ENCODE measurements at places on chromosomes 1 and 21. TPM values are rescaled to one million over a fixed set of nuclear protein-coding genes. Genes with fewer than 3 reads are reported as not detected.

The LIN28A gene
- not detected for total RNA-seq

The KCNN3 gene
- 1.4 TPM for total RNA-seq

The MX2 gene
- total RNA-seq, result 0.59 TPM

The RNU1-2 gene
- under 0.01 TPM for total RNA-seq

The UBE2U gene
- total RNA-seq, result not detected

The C1orf105 gene
- total RNA-seq, result not detected

The CD247 gene
- total RNA-seq, result 0.88 TPM

The TRAF3IP3 gene
- total RNA-seq, result not detected

The SYDE2 gene
- 4.0 TPM for total RNA-seq

The TCHHL1 gene
- not detected for total RNA-seq

The ZSWIM5 gene
- total RNA-seq, result 0.46 TPM

The NMNAT2 gene
- 0.14 TPM for total RNA-seq

The LGR6 gene
- total RNA-seq, result not detected

The OR2T35 gene
- total RNA-seq, result not detected

The SYT14 gene
- 0.14 TPM for total RNA-seq

The DNALI1 gene
- 2.0 TPM for total RNA-seq

The WRAP73 gene
- total RNA-seq, result 25.5 TPM

The KLHL20 gene
- 34.1 TPM for total RNA-seq

The KRTAP10-3 gene
- not detected for total RNA-seq

The MRPS15 gene
- 102 TPM for total RNA-seq

The LRRC53 gene
- not detected for total RNA-seq

The TRAPPC10 gene
- 23.0 TPM for total RNA-seq

The FMN2 gene
- not detected for total RNA-seq

The OR2L13 gene
- total RNA-seq, result not detected

The HTR1D gene
- 0.42 TPM for total RNA-seq

The HTR6 gene
- not detected for total RNA-seq

The NHLH1 gene
- total RNA-seq, result under 0.01 TPM

The AQP10 gene
- total RNA-seq, result 0.13 TPM

The SH2D2A gene
- total RNA-seq, result 0.20 TPM

The RBM34 gene
- 57.3 TPM for total RNA-seq

The CRP gene
- total RNA-seq, result not detected

The GPA33 gene
- total RNA-seq, result not detected

The SOX13 gene
- 9.1 TPM for total RNA-seq

The GUCA2A gene
- total RNA-seq, result not detected

The LCK gene
- 0.26 TPM for total RNA-seq

The C1QA gene
- not detected for total RNA-seq

The F3 gene
- 2.0 TPM for total RNA-seq

The CLCA4 gene
- total RNA-seq, result not detected

The BOLA1 gene
- 12.0 TPM for total RNA-seq

The AKT3 gene
- total RNA-seq, result 76.5 TPM

The PLEKHA6 gene
- total RNA-seq, result 6.8 TPM

The SMIM12 gene
- 51.8 TPM for total RNA-seq
